ENCODE measurements at places on chromosomes 1 and 21. TPM values are rescaled to one million over a fixed set of nuclear protein-coding genes. Genes with fewer than 3 reads are reported as not detected.

SPATA21 gene
- not detected for total RNA-seq

ADSS2 gene
- 56.6 TPM for total RNA-seq

TNFRSF25 gene
- 2.8 TPM for total RNA-seq

NUDT4B gene
- 46.0 TPM for total RNA-seq

FRRS1 gene
- 28.0 TPM for total RNA-seq

GBP2 gene
- 60.1 TPM for total RNA-seq

SPRR2A gene
- total RNA-seq: not detected

LYPD8 gene
- total RNA-seq: not detected

GBP4 gene
- total RNA-seq: 1.0 TPM

FNDC10 gene
- 2.1 TPM for total RNA-seq

KRTAP19-3 gene
- total RNA-seq: not detected

P3H1 gene
- total RNA-seq: 138 TPM

SMPDL3B gene
- total RNA-seq: not detected

LRRC47 gene
- total RNA-seq: 25.0 TPM

MCOLN2 gene
- total RNA-seq: 10.2 TPM

CYP4A11 gene
- not detected for total RNA-seq

SLC25A34 gene
- 0.52 TPM for total RNA-seq

CYP4X1 gene
- total RNA-seq: 2.1 TPM

ARF1 gene
- total RNA-seq: 267 TPM

SH3BP5L gene
- total RNA-seq: 25.5 TPM

LRRC42 gene
- 33.7 TPM for total RNA-seq

MAST2 gene
- 25.2 TPM for total RNA-seq

TCP10L gene
- total RNA-seq: 0.39 TPM

EPHA10 gene
- total RNA-seq: not detected

NOS1AP gene
- 0.97 TPM for total RNA-seq

KRTAP21-2 gene
- total RNA-seq: 1.3 TPM

BEST4 gene
- 0.13 TPM for total RNA-seq

IL10RB gene
- total RNA-seq: 60.6 TPM

PLA2G4A gene
- 29.3 TPM for total RNA-seq

PLCH2 gene
- 0.76 TPM for total RNA-seq

PADI1 gene
- total RNA-seq: 0.11 TPM

OR2T11 gene
- total RNA-seq: not detected

PLEKHA6 gene
- 1.6 TPM for total RNA-seq

TAL1 gene
- 0.22 TPM for total RNA-seq
